Smooth muscle cell of bladder (primary cell): ENCODE measurements at places on chromosomes 16 and 17. TPM values are rescaled to one million over a fixed set of nuclear protein-coding genes. Genes with fewer than 3 reads are reported as not detected.

The EPOP gene
- total RNA-seq, result 0.43 and 0.83 TPM in 2 replicates

The RILP gene
- 6.7 and 7.5 TPM in 2 replicates for total RNA-seq

The HSDL1 gene
- total RNA-seq, result 16.2 and 20.8 TPM in 2 replicates

The EPN3 gene
- not detected in 2 replicates for total RNA-seq

The SLC35G6 gene
- not detected in 2 replicates for total RNA-seq
